GM13977 (cell line): ENCODE measurements at places on chromosomes 6 and 20.

DNA sequence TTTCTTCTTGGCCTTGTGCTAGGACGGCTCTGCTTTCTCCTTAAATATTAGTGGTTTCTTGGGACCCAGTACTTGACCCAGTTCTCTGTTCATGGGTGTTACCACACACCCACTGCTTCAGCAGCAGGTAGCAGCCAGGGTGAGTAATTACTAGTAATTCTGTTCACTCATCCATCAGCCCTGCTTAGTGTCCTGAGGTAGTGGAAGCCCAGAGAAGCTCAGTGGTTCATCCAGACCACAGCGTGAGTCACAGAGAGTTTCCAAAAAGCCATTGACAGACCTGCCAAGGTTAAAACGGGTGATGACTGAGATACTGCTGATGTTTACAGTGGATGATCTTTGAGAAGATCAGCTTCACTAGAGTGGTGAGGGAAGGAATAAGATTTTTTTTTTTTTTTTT lies 51.7 kb upstream of the HINT3 start:
- peak; percentile 16 for DNase-seq

- no peak for DNase-seq
These were observed 26.4 kb upstream of the GCM1 start for GRCh38 chr6:53175027-53175426.

GRCh38 chr6:95593025-95593424 lies 15.7 kb downstream of the MANEA start:
- no peak for DNase-seq

DNA sequence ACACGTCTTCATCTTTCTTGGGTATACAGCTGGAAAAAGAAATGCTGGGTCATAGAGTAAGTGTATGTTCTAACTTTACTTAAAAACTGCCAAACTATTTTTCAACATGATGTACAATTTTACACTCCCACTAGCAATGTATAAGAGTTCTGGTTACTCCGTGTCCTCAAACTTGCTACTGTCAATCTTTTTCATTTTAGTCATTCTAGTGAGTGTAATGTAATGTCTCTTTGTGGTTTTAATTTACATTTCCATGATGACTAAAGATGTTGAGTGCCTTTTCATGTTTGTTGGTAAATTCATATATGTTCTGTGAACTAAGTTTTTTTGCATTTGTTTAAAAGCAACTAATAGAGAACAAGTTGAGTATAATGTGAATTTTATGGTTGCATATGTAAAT lies 43.9 kb downstream of the ATG5 start:
- DNase-seq, result no peak

DNA sequence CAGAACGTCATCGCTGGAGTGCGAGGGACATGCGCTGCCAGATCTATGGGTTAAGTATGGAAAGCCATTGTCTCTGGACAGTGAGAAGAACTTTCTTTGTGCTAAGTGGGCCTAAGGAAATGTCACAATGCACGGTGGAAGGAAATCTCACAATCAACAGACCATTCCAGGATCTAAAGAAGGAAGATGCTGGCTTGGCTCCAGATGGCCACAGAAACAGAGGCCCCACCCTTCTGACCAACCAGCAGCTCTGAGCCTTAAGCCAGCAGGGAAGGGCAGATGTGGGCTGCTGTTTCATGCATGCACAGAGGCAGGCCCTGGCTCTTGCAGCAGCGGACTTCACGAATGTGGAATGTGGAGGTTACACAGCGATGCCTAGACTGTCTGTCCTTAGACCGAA lies 156.3 kb downstream of the SOBP start:
- DNase-seq, result no peak

DNA sequence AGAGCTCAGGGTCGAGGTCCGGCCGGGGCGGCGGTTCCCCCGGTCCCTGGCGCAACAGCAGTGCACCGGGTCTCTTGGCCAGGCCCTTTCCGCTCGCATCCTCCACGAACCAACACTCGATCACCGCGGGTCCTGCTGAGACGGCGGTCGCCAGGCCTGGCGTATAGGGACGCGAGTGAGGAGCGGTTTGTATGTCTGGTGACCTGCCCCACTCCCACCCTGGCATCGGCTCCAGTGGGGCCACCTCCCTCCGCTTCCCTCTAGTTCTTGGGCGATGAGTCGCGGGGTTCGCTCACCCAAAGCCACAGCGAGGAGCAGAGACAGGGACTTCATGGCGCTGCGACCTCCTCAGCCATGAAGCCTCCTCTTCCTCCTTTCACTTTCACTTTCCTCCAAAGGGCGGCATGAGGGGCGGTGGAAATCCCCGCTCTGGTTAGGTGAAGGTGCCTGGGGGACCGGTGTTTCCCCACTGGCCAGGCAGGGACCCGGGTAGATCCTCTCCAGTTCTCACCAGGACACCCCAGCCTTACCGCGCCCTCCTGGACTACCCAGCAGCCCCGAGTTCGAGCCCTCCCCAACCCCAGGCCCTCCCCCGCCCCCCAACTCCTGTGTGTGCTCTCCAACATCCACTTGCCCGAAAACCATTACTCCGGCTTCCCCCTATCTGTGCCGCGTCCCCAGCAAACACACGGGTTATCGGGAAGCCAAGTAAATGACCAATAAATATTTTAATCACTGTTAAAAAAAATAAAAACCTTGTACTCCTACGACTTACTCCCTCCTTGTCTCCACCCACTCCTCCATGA lies at the start of gene TAPBP:
Gene TAPBP, minus strand, starts transcription at position 370 of the 806 bp plus-strand sequence. Its CDS starts 37 bp downstream, at position 333.
- peak; percentile 89 for DNase-seq

- DNase-seq, result no peak
These were observed 186.3 kb downstream of the AKAP7 start for GRCh38 chr6:131321589-131321988.

DNA sequence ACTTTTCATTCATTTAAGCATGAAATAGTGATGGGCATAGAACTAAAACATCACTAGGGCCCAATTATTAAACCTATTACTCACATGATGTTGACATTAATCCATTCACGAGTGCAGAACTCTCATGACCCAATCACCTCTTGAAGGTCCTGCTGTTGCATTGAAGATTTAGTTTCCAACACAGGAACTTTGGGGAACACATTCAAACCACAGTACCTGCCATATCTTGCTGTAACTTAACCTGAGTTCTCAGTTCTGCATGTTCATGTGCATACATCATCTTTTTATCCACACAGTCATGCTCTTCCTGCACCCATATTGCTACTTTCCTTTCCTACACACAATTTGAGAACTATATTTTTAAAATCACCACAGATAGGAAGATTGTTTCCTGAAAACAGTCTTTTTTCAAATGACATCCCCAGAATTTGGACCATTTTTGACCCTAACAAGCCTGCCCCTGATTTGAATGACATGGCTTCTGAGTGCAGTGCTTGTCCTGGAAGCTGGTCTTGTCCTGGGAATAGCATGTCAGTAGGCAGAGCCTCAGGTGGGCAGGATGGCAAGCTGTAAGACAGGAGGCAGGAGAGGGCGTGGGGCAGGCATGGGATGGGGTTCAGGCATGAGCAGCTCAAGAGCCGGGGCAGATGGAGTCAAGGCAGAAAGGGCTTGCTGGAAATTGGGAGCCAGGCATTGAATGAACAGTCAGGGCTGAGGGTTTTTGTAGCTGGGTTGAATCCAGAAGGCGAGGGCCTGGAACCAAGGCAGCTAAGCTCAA lies 49.2 kb upstream of the FOXC1 start:
- DNase-seq, result no peak

DNA sequence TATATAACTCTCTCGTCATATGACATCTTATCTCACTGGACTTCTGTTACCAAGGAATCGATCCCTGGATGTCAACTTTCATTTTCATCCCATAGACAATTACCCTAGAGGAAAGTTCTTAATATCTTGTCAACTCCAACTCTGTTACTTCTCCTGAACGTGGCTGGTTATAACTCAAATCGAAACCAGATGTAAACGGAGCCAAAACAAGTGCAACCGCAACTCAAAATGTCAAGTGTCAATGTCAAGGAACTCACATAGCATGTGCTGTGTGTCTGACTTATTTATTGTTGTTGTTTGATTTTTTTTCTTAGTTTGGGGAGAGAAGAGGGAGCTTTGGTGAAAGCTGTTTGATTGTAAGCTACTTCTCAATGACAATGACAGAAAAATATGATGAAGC lies 108.6 kb downstream of the VIP start:
- no peak for DNase-seq

- DNase-seq, result no peak
These were observed 6.9 kb downstream of the HAO1 start for GRCh38 chr20:7933346-7933745.

DNA sequence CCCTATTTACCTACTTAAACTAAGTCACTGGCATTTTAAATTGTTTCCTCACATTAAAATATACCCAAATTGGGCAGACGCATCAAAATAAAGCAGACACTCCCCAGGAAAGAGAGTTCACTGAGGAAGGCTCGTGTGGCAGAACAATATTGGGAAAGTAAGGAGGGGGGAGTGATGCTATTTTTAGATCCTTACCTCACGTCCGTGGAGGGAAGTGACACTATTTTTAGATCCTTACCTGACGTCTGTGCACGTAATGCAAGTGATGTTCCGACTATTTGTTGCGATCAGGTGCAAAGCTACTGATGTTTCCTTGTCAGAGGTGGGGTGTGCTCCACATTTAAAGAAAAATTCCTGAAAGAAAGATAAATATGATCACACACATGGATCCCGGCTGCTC lies 699.2 kb upstream of the AGPAT4 start:
- no peak for DNase-seq

- no peak for DNase-seq
These were observed 15.4 kb upstream of the USP45 start for GRCh38 chr6:99530627-99531026.

DNA sequence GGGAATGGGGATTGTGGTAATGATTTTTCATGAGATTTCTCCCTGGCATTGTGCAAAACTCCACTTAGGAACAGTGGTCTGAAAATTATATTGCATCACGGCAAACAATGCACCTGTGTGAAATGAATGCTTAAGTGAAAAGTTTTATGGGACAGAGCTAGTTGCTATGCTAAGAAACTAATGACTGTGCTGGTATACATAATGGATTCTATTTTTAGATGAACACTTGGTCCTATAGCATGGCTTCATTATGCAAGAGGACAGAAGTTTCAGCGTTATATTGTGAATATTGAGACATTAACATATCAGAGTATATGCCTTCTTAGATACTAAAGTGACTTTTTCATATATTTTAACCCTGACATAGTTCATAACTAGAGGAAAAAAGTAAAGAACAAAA lies 30.5 kb downstream of the PLCB1 start:
- no peak for DNase-seq

DNA sequence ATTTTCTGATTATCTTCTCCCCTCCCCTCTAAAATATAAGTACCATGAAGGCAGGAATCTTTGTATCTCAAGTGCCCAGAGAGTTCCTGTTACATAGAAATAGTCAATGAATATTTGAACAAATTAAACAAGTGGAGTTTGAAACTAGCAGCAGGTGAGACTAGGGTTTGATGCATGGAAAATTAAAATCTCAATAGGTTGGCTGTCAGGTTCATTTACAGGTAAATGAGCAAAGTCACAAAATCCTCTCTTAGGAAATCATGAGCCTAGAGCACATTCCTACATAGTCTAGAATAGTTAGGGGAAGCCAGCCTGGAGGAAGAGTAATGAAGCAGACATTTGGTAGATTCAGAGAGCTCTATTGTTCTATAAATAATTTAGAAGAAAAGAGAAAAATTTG lies 140.4 kb downstream of the HS3ST5 start:
- no peak for DNase-seq

- DNase-seq, result peak; percentile 82
These were observed at the start of gene TNF for GRCh38 chr6:31575335-31575901. TNF (plus strand) TSS chr6:31575565; CDS start chr6:31575742, 177 bp downstream.

DNA sequence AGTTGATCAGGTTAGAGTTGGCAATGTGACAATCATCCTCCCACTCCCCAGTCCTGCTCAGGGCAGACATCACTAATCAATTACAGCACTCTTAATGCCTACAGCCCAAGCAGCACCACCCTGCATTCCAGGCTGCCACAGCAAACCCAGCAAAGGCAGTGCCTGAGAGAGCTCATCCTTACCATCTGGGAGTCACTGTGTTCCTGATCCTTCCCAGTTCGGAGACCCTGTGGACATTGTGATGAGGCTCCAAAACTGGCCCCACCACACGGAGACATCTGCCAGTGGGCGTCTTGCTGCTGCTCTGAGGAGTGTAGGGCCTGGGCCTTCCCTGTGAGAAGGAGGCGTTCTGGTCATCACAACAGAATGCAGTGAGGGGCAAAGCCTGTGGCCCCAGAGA lies 216.5 kb upstream of the CST7 start:
- DNase-seq, result no peak

DNA sequence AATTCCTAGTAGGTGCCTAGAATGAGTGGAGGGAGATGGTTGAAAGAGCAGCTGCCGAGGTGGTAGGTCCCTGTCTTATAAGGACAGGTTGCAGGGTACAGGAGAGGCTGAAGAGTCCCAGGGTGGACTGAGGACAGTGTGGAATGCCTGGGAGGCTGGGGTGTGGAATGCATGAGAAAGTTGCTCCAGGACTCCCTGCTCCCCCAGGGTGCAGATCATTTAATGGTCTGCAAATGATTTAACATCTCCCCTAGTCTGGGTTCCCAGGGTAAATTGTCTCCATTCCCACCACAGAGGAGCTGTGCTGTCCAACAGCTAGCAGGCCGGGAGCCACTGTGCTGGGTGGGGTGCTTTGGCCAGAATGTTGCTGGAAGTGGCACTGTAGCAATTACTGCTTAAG lies 76.0 kb downstream of the CD83 start:
- no peak for DNase-seq

DNA sequence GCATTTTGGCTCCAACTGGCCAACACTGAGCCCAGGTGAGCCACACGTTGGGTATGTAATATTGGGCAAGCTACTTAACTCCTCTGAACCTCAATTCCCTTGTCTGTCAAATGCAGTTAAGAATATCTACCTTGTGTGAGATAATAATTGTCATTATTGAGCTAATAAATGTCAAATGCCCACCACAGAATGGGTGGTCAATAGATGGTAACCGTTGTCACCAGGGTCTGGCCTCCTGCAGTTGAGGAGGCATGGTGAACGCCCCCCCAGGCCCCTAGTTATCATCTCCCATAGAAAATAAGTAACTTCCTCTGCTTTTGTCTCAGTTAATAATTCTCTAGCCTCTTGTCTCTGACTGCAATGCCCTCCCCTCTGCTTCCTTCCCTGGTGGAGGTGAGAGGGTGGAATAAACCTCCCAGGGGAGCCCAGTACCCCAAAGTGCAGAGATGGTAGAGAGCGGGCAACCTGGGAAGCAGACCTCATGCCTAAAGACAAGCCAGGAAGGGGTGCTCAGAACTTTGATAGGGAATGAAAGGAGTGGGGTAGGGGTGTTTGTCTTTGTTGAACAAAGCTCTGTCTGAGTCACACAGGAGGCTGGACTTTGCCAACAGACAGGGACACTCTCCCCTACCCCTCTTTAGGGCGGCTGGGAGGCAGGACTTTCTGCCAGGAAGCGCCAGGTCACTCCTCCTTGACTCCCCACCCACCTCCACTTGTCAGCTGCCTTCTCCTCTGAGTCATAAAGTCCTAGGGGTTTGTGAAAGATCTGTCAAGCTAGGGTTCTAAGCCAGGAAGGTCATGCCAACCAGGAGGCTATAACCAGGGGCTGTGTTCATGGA lies 1.3 kb upstream of the UNC5CL start:
- no peak for DNase-seq
